ENCODE measurements at places on chromosomes 16 and 17.

DNA sequence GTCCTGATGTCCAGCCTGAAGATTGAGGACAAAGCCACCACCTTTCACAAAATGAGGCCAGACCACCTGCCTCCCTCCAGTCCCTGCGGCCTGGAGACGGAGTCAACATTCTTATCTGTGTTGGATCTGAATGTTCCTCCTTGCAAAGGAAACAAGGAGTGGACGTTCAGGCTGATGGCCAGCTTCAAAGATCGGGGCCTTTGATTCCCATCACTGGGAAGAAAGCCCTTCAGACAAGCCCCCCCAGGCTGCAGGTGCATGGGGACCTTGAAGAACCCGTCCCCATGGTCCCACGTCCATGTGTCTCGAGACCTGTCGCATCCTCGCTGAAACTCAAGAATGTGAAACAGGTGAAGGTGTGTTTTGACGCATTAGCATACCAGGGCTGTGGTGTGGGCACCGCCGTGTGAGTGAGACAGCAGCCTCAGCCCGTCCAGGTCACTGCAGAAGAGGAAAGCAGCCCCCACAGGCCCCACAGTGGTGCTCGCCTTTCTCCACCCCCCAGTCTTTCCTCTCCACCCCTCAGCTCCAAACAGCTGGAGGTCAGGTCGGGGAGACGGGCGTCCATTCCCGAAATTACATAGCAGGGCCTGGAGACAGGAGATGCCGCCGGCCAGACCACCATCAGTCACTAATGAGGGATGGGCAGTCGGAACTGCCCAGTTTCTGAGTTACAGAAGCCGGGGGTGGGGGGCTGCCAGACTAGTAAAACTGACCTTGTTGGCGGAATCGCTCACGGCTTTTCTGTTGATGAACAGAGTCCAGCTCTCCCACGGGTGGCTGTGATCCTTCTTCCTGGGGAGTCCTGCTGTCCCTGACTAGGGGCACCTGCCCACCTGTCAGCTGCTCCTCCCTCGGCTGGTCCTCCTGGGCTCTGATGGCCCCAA, 877 bp upstream of the CSNK1D start:
- no peak for DNase-seq

DNA sequence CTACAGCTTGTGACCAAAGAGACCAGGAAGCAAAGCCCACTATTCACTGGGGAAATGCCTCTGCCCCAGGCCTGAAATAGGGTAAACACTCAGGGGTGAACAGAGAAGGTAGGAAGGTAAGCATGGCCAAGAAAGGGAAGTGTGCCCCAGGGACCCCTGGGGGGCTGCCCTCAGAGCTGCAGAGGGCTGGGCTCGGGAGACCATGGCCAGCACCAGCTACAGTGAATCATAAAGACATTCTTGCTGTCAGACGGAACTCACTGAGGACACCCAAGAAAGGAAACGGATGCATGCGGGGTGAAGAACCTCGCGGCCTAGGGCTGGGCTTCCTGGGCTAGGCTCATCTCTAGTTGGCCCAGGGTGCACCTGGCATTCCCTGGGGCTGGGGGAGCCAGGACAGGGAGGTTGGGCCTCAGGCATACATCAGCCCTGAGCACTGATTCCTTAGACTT, 9.6 kb downstream of the HIC1 start:
- DNase-seq: no peak

GRCh38 chr17:59695945-59696681, 11.1 kb downstream of the PTRH2 start:
- peak; percentile 60 for DNase-seq

DNA sequence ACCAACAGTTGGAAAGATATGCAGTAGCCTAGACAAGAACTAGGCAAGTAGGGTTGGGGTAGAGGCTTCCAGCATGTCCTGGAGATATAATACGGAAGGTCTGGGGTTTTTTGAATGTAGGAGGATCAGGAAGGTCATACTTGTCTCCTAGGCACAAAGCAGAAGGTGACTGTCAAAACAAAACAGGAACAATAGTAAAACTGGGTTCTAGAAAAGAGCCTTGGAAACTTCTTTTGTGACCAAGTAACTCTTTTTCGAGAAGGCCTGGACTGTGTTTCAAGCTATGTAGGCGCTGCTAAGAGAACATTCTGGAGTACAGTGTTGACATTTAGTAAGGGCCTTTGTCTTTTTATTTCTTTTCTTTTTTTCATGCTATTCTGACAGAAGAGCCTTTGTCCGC, 26.9 kb upstream of the TENT4B start:
- no peak for DNase-seq

DNA sequence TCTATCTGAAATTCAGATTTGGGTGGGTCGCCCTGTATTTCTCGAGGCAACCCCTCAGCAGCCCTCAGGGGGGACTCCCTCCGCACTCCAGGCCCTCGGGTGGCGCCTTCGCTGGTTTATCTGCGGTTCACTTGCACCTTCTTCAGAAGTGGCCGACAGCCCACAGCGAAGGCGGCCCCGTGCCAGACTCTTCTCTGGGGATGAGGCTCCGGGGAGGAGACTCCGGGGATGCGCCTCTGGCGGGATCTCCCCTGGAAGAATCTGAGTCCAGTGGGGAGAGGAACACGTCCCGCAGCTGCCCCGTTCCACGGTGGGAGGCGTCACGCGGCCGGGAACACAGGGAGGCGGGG, 63.9 kb upstream of the DNAJA2 start:
- DNase-seq: no peak

DNA sequence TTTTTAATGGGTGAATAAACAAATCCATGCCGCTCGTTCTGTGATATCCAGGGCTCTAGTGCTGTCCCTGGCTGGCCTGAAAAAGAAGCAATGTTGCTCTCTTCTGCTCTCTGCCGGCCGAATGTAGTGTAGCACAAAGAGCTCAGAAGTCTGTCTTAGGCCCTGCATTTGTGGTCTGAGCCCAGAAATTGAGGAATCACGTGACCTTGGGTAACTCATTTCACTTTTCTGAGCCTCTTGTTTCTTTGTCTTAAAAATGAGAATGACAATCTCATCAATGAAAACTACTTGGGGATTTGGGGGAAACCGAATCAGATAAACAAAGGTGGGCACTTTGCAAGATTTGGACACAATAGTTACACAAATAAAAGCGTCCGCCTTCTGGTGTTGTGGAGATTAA, 381.6 kb upstream of the ASIC2 start:
- peak; percentile 48 for DNase-seq

All from adipocyte (in vitro differentiated cells).